RWPE2 (cell line): ENCODE measurements at places on chromosomes 12 and 14.

DNA sequence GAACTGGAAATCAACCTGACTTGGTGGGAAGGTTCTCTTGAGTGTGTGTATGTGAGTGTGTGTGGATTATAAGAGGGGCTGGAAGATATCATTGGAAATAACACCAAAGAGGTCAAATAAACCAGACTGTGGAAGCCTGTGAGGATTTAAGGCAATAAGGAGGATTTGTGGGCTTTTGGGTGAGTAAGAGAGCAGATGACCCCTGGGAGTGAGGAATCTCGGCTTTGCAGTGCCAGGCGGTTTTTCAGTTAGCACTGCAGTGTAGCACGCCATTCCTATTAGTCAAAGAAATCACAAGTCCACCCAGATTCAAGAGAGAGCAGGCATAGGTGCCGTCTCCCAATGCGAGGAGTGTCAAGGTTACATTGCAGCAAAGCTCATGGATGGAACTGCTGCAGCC, 63.3 kb downstream of the CALM1 start:
- DNase-seq, result no peak

GRCh38 chr14:56138928-56139327, 20.7 kb downstream of the PELI2 start:
- DNase-seq, result no peak

DNA sequence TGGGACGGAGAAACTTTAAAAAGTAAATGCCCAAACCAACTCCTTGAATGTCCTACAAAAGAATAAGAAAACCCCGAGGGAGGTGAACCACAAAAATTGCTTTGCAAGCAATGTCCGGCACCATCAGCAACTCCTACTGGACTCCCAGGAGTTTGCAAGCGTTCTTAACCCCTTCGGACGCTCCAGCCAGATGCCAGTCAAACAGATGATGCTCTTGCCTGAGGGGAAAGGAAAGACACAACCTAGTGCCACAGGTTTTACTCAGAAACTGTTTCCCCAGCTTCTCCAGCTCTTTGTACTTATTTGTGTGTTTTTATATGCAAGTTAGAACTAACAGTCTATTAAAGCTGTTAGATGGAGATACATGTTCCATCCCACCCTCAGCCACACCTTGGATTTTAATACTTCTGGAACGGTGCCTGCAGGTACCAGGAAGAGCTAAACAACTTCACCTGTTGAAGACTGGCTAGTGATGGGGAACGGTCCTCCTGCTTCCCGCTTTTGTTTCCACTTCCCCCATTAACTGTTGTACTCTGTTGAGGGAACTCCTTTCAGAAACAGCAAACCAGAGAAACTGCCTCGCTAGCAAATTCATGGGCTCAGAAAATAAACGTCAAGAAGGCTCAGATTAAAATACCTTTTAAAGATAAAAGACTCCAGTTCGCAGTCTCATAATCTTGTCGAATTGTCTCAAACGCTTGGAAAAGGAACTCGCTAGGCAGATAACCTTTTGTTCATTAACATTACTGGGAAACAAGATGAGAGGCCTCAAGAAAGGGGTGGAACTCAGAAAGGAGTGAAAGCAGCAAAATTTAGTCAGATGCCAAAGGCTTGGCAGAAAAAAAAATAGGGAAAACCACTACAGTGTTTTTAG, 1.1 kb upstream of the FERMT2 start:
- peak; percentile 78 for DNase-seq

- no peak for DNase-seq
These were observed 7.1 kb downstream of the STX2 start for GRCh38 chr12:130831876-130832405.

- peak; percentile 86 for DNase-seq
These were observed at the start of gene CFAP251 for GRCh38 chr12:121917950-121918678. CFAP251 (plus strand) TSS chr12:121918592; CDS start chr12:121921306, 2,714 bp downstream.

GRCh38 chr14:90184571-90185266, 71.6 kb upstream of the PSMC1 start:
- no peak for DNase-seq
